Stimulated activated CD8-positive, alpha-beta memory T cell treated with anti-CD3 and anti-CD28 coated beads, Interleukin-4, amount 100 ng/mL, for 48 hours (primary cell): ENCODE measurements at places on chromosomes 16 and 17.

GRCh38 chr17:36072431-36073121 is 8.5 kb downstream of the CCL18 start:
- DNase-seq, result peak; percentile 89

- no peak for DNase-seq
These were observed 36.2 kb downstream of the STH start for GRCh38 chr17:46035112-46035818.

GRCh38 chr17:27407916-27408864 is 48.1 kb upstream of the KSR1 start:
- DNase-seq, result no peak

DNA sequence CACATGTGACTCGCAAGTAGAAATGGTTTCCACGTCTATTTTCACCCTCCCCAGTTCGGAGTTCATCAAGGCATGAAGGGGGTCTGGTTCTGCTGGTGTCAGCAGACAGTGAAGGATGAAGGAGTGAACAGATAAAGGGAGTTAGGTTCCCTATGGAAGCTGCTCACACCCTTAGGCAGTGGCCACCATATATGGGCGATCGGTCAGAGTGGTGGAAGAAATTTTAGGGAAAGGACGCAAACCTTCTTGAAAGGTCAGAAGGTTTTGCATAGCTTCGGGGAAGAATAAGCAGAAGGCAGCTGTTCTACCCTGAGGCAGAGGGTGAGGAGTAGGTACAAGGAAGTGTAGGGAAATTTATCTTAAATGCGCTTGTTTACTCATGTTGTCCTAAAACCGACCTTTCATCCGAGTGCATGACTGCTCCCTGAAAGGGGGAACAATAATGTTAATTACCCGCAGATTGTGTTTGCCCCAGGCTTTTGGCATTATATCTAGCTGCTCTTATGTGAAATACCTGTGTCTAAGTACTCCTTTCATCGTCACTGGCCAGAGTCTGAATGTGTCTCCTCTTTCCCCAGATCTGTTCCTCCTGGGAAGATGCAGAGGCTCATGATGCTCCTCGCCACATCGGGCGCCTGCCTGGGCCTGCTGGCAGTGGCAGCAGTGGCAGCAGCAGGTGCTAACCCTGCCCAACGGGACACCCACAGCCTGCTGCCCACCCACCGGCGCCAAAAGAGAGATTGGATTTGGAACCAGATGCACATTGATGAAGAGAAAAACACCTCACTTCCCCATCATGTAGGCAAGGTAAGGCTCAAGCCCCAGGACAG is 12.5 kb downstream of the CDH5 start:
- no peak for DNase-seq

GRCh38 chr17:79504181-79504605 is 106.7 kb downstream of the RBFOX3 start:
- DNase-seq, result no peak

- no peak for DNase-seq
These were observed 2.4 kb upstream of the NACA2 start for GRCh38 chr17:61593426-61593825.

DNA sequence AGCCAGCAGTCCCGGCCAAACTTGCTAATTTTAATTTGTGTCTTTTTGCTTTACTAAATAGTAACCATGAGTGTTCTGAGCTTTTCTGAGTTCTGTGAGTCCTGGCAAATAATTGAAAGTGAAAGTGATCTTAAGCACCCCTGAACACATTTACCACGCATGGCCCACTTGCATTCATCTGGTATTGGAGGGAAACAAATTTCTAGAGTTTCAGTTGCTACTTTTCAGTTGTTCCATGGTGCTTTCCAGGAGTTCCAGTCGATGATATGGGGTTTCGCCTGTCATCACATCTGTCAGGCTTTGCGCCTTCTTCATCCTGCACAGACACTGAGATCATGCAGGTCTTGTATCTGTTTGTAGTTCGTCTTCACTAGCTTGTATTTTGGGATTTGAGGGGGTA is 44.1 kb downstream of the CRLF3 start:
- DNase-seq, result no peak

GRCh38 chr17:48720266-48721008 is 1.9 kb downstream of the PRAC1 start:
- no peak for DNase-seq

DNA sequence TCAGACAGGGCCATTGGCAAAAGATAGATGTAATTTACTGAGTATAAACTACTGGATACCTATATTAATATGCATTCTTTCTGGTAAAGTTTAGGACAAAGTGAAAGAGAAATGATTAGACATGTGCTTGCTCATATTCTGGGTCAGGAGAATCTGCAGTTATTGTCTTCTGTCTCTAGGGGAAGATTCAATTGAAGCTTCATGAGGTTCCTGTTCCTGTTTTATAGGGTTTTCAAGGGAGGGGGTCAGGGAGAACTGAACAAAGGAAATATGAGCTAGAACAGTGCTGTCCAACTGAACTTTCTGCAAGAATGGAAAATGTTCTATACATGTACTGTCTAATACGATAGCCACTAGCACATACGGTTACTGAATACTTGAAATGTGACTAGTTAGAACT is 59.3 kb upstream of the CORO6 start:
- no peak for DNase-seq

DNA sequence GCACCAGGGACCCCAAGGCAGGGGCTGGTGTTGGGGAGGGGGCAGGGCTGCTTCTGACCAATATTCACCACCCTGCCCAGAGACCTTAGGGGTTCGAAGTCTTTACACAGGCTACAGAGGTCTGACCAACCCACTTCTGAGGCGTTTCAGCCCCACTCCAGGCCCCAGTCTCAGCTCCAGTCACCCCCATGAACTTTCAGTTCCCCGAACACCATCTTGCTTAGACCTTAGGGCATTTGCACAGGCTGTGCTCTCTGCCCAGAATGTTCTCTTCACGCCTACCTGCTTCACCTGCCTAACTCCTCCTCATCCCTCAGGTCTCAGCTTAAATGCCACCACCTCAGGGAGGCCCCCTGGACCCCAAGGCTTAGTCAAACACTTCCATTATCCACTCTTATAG is 25.8 kb upstream of the CPNE2 start:
- no peak for DNase-seq

- DNase-seq, result no peak
These were observed 325.1 kb upstream of the HSBP1 start for GRCh38 chr16:83482545-83483162.

- no peak for DNase-seq
These were observed 505.8 kb downstream of the KCNJ2 start for GRCh38 chr17:70675070-70675590.

GRCh38 chr16:62014319-62014923 is 21.8 kb downstream of the CDH8 start:
- DNase-seq, result no peak

- DNase-seq, result no peak
These were observed 12.3 kb downstream of the GPT2 start for GRCh38 chr16:46896314-46896968.

GRCh38 chr17:32141679-32142037 is 644 bp upstream of the RHOT1 start:
- no peak for DNase-seq

GRCh38 chr17:20103454-20104446 is 94.6 kb downstream of the SPECC1 start:
- no peak for DNase-seq

GRCh38 chr17:59275618-59276017 is 55.3 kb downstream of the GDPD1 start:
- no peak for DNase-seq

DNA sequence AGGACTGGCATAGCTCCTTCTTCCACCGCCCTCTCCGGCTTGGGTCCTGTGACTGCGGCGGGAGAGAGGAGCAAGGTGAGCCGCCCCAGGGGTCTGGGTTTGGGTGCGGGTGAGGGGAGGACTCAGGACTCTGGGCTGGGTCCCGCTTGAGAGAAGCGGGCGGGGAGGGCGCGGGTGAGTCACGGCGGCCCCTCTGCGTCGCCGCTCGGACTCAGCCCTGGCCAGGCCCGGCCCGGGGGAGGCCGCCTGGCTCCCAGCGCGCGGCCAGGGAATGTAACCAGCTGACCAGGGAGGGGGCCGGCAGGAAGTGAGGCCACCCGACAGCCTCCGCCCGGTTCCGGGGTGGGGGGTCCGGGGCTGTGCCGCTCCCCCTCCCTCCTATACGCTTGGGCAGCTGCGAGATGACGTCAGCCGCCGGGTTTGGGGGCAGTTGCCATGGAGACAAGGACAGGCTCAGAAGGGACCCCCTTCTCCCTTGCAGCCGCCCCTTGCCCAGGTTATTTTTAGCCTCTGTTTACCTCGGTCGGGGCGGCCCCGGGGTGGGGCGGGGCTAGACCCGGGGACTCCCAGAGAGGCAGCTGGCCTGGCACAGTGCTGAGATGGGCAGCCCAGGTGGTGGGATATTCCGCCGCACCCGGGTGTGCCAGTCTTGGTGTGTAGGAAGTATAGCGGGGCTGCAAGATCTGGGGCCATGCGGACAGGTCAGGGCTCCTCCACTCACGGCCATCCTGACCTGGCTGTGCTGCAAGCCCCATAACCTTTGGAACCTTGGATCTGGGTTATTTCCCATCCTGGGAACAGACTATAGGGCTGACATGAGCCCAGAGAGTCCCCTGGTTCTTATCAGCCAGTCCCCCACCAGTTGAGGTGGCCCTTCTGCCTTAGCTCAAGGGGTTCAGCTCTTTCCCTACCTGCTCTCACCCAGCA is 1.6 kb downstream of the RIPOR1 start:
- no peak for DNase-seq

GRCh38 chr17:18858567-18859245 is 775 bp downstream of the PRPSAP2 start:
- no peak for DNase-seq

DNA sequence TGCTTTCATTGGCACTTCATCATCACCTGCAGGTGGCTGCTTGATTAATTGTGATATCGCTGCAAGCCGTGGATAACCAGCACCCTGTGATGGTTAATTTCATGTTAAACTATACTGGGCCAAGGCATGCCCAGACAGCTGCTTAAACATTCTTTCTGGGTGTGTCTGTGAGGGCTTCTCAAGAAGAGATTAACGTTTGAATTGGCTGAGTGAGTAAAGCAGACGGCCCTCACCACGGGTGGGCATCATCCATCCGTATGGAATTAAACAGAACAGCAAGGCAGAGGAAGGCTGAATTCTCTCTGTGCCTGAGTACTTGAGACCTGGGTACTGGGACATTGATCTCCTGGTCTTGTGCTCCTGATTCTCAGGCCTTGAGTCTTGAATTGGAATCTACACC is 7.1 kb upstream of the ZNF213 start:
- DNase-seq, result no peak

GRCh38 chr16:29678691-29679267 is at the start of gene QPRT:
Gene QPRT (plus strand): TSS chr16:29679180. CDS start chr16:29679198, 18 bp downstream.
- DNase-seq, result no peak

DNA sequence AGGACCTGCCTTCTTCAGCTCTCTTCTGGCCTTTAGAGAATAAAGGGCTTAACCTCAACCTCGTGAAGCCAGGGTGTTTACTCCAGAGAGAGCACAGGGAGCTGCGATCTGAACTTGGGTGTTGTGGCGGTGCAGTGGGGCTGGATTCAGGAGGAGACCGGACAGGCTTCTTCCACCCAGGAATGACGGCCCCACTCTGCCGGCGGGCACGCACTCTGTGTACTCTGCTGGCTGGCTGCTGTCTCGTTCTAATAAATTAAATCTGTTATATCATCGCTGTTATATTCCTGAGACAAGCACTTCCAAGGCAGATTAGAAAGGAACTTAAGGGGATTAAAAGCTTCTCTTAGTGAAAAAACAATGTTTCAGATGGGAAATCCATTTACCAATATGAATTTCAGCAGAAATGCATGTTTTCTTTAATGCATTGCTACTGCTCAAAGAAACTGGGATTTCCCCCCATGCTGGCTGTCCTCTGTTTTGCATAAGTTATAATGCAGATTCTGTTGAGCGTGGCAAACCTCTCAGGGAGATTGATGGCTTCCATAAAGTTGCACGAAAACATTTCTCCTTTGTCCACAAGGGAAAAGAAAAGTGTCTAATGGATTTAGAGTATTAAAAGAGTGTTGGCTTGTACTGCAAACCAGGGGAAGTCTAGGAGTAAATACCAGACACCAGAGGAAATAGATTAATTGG is 168.6 kb upstream of the IRX3 start:
- no peak for DNase-seq

DNA sequence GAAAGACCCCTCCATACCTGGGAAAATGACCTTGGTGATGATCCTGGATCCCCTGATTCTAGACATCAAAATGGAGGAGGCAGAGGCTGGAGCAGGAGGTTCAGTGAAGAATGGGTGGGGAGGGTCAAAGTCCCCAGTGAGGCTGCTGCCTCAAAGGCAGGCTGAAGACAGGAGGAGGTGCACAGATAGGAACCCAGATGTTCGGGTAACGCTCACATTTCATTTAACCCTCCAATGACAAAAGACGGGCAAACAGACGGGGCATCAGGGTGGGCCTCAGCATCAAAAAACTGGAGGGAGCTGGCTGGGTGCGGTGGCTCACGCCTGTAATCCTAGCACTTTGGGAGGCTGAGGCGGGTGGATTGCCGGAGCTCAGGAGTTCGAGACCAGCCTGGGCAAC is at the start of gene ANKRD40CL:
Gene ANKRD40CL, minus strand, starts transcription at position 73 of the 400 bp plus-strand sequence. CDS start 605 bp downstream, outside the sequence.
- no peak for DNase-seq

GRCh38 chr17:28396635-28397239 is 9.3 kb downstream of the SLC46A1 start:
- no peak for DNase-seq

GRCh38 chr16:2273484-2273883 is 5.6 kb upstream of the RNPS1 start:
- no peak for DNase-seq

GRCh38 chr17:67528751-67529436 is 151.8 kb downstream of the PITPNC1 start:
- DNase-seq, result no peak

- no peak for DNase-seq
These were observed 22.8 kb downstream of the SLC43A2 start for GRCh38 chr17:1605681-1606351.

- DNase-seq, result no peak
These were observed 55.6 kb downstream of the CYLD start for GRCh38 chr16:50797456-50797855.

- DNase-seq, result no peak
These were observed 8.0 kb downstream of the SEZ6 start for GRCh38 chr17:28997806-28998205.

DNA sequence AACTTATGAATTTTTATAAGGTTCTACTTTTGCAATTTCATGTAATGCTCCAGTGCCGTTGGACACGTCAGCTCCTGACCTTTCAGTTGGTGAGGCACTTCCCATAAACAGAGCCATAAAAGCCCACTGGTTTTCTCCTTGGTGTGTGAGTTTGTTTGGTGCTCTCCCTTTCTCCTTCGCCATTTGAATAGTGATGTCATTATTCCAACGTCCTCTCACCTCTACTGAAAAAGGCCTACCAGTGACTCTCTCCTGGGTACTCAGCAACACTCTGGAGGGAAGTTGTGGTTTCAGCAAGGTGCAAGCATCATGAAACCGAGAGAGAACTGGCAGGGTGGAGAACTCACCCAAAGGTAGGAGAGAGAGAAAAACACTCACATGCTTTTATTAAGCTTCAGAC is 29.6 kb upstream of the HNF1B start:
- peak; percentile 46 for DNase-seq

GRCh38 chr17:13973960-13974651 is 95.2 kb upstream of the COX10 start:
- DNase-seq, result no peak

DNA sequence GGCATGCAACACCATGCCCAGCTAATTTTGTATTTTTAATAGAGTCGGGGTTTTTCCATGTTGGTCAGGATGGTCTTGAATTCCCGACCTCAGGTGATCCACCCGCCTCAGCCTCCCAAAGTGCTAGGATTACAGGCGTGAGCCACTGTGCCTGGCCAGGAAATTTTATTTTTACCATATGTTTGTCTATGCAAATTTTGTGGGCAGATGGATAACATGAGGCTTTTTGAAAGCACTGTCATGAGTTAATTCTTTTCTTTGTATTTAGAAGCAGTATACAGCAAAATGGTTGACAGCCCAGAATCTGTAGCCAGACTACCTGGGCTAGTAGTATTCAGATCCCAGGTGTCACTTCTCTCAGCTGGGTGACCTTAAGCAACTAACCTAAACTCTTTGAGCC is 8.5 kb upstream of the KPNB1 start:
- DNase-seq, result no peak
